Stimulated activated naive CD8-positive, alpha-beta T cell treated with anti-CD3 and anti-CD28 coated beads, Interleukin-15, Interleukin-2, amounts not matched to agents 100 U/mL and 50 U/mL, for 24 hours (primary cell): ENCODE measurements at places on chromosomes 3 and 15.
A peak's percentile ranks its signal among the peaks of the same experiment; 100 is the strongest.

DNA sequence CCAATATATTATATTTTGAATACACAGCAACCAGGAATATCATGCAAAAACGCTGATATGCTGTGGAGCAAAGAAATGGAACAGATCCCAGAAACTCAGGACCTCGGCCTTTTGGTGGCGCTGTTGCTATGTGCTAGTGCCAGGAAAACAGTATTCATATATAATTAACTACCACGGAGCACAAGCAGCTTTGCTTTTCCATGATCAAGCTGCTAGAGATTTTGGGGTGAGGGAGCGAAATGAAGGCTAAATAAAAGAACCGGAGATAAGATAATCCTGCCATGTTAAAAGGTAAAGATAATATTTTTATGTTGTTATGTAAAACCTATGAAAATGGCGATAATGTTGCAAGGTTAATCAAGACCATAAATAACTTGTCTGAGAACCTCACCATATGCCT, 157.7 kb upstream of the FAM3D start:
- DNase-seq = peak; percentile 49

- no peak for DNase-seq
Measured at GRCh38 chr3:168968609-168969008, 694.9 kb downstream of the MECOM start.

DNA sequence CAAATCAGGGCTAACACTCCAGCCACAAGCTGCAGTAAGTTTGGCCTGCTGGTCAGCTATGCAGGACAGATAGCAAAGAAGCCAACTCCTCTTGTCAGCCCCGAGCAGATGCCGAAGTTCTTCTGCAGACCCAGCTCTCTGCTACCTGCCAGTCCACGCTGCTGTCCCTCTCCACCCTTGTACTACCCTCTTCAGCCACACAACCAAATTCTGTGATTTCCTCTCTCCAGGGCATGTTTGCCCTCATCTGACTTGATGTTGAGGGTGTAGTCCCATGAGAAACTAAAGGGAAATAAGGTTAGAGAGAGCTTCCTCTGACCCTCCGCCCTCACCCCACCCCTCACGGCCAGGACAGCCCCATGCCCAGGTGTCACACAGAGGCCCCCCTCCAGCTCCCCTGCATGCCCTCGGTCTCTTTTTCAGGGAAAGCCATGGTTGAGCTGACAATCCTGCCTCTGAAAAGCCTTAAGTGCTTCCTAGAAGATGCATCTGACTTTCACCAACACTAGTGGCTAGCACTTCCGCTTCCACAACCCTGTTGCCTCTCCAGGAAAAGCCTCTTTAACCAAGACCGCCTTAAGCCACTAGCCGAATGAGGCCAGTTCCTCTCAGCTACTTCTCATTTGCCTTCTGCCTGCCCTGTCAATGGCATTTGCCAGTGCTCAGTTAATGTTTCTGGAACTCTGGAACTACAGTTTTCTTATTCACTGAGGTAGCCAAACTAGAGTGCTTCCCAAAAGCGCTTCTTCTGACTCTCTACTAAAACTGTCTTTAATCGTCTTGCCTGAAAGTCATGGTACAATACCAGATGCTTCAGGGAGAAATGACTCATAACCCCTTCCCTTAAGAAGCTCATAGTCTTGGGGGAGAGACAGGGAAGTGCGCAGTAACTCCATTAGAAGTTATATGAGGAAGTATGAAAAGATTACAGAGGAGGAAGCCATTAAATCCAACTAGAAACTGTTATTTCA, 300.4 kb upstream of the STT3B start:
- DNase-seq = no peak

- DNase-seq = no peak
Measured at GRCh38 chr3:108060331-108060730, 30.5 kb downstream of the CD47 start.

- no peak for DNase-seq
Measured at GRCh38 chr15:60945196-60945595, 283.9 kb downstream of the RORA start.

- no peak for DNase-seq
Measured at GRCh38 chr15:77709135-77709886, 76.6 kb upstream of the LINGO1 start.

GRCh38 chr3:127825756-127826155, 3.4 kb upstream of the MGLL start:
- DNase-seq = no peak

GRCh38 chr3:24663406-24663805, 168.8 kb upstream of the THRB start:
- DNase-seq = no peak

DNA sequence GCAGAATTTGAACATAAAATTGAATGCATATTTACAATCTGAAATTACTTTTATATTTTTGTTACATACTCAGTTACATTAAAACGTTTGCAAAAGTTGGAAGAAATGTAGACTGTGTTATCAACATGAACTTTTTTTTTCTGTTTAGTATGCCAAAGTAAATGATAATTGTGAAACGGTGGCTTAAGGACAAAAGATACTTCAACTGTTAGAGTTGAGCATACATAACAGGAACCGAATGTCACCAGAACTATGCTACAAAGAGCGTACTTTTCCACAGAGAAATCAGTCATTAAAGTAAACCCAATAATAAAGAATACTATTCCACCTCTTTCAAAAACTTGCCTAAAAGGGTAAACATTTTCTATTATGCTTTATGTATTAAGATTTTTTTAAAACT, 14.3 kb upstream of the DHX36 start:
- no peak for DNase-seq

- no peak for DNase-seq
Measured at GRCh38 chr3:196063456-196063855, 18.4 kb downstream of the TFRC start.

- no peak for DNase-seq
Measured at GRCh38 chr3:18302517-18302916, 122.6 kb downstream of the SATB1 start.

DNA sequence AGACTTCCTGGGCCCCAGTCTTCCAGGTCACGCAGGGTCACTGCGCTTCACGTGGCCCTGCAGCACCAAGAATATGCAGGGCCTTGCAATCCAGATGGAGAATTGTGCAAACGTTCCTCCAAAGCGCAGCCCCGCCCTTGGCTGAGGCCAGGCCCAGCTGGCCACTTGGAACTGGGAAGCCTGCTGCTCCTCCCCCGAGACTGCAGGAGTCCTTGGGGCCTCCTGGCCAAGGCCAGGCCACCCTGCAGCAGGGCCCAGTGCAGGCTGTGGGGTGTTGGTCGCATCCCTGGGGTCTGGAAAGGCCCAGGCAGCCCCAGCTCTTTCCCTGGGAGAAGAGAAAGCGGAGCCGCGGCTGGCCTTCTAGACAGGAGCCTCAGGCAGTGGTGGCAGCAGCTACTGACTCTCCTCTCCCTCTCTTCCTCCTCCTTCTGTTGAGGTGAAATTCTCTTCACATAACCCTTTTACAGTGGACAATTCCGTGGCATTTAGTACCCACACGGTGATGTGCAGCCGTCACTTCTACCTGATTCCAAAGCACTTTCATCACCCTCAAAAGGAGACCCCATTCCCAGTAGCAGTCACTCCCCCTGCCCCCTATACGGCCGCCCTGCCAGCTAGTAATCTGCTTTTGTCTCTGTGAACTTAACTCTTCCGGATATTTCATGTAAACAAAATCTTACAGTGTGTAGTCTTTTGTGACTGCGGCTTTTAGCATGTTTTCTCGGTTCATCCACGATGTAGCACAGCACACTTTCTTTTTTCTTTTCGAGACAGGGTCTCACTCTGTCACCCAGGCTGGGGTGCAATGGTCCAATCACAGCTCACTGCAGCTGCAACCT, 103.9 kb downstream of the TMEM266 start:
- DNase-seq = no peak

GRCh38 chr15:94135486-94136147, 95.7 kb upstream of the MCTP2 start:
- no peak for DNase-seq

DNA sequence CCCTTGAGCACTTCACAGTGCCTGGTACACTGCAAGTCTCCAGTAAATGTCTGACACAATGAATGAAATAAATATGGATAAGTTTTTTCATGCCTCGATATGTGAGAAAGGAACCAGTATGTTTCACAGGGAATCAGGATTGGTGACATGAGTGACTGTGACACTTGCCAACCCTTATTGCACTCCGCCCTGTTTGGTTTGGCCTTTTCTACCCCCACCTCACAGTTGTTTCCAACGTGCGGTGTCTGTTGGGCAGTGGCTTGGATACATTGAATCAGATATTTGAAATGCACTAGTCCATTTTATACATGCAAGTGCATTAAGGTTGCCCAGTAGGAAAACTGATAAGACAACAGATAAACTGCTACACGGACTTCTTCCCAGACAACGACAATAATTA, 2.0 kb downstream of the NPHP3 start:
- DNase-seq = no peak

- DNase-seq = no peak
Measured at GRCh38 chr15:82062479-82063454, 16.9 kb upstream of the MEX3B start.

DNA sequence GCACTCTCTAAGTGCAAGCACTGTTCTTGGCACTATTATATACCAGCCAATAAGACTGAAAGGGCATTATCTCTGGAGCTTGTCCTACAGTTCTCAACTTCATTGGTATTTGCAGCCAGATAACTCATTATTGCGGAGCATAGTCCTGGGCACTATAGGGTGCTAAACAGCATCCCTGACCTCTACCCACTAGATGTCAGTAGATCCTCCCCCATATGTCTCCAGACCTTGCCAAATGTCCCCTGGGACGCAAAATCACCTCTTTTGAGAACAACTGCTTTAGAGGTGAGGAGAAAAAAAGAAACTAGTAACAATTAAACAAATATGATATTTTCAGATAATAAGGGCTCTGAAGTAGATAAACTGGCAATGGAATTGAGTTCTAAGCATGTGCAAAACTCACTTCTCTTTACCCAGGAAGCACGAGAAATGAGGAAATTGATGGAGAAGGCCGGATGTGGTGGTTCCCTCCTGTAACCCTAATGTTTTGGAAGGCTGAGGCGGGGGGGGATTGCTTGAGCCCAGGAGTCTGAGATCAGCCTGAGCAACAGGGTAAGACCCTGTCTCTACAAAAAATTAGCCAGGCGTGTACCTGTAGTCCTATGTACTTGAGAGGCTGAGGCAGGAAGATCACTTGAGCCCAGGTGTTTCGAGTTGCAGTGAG, 61.4 kb downstream of the FRMD4B start:
- no peak for DNase-seq

- no peak for DNase-seq
Measured at GRCh38 chr3:46998852-46999515, 19.5 kb downstream of the NBEAL2 start.

- DNase-seq = no peak
Measured at GRCh38 chr3:194714137-194714455, 28.4 kb downstream of the FAM43A start.

DNA sequence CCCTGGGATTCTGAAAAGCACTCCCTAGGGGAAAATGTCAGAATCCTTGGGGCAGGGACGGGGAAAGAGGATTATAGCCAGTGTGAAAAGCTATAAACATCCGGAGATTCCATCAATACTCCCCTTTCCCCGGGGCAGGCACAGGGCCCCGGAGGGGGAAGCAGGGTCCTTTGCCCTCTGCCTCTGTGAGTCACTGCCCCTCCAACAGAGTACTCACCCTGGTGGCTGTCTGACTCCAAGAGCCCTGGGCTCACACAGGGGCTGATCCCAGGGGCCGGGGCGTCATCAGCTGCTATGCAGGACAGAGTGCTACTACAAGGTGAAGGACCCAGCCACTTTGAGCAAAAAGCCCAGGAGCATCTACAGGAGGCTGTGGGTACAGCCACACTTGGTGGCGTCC, 133.0 kb upstream of the PRR20G start:
- no peak for DNase-seq

DNA sequence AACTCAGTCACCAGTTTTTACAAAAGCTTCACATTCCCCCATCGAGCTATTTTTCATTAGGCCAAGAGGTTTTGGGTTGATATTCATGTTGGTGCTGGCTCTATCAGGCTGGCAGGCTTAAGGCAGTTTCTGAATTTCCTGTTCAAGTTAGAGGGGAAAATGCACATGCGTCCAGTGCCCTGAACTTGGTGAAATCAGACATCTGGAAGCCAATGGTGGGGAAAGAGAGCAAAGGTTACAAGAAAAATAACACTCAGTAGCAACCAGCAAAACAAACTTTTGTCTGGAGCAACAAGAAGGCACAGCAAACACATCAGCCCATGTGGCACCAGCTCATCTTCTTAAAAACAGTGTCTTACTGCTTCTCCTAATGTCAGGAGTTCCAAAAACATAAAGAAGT, 155.6 kb upstream of the TSC22D2 start:
- DNase-seq = no peak

DNA sequence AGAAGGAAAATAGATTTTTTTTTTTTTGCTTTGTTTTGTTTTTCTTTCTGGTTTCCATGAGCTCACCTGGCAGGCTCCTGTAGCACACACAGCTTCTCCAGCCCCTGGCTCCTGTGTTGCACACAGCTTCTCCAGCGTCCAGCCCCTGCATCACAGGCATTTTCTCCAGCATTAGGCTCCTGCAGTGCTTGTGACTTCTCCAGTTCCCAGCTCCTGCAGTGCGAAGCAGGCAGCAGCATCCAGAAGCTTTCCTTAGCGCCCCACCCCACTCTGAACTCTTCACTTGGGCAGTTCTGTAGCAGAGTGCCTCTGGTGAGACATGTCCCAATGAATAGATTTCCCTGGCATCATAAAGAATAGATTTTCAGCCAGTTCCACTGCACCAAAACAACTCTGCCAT, 5.5 kb upstream of the CCDC39 start:
- DNase-seq = no peak

DNA sequence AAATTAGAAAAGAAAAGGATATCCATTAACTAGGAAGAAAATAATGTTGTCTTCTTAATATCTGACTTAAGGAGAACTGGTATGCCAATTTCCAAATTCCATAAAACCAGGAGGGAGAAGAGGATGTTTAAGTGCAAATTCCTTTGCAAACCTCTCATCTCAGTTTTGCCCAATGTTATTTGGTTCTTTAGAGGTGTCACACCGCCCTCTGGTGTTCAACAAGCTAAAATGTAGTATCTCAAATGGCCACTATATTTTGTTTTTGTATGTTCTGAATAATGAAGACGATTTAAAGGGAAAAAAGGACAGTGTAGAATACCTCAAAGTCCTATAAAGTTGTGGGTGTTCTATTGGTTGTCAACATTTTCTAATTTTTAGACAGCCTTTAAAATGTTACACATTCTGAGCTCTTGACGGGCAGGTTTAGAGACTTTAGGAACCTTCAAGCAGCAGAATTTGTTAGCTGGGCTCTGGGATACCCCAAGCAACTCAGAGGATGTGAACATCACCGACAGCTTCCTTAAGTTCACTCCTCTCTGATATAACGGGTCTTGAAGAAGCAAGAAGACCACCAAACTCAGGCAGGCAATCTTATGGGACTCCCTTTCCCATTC, 458.3 kb downstream of the MFSD1 start:
- DNase-seq = peak; percentile 30

DNA sequence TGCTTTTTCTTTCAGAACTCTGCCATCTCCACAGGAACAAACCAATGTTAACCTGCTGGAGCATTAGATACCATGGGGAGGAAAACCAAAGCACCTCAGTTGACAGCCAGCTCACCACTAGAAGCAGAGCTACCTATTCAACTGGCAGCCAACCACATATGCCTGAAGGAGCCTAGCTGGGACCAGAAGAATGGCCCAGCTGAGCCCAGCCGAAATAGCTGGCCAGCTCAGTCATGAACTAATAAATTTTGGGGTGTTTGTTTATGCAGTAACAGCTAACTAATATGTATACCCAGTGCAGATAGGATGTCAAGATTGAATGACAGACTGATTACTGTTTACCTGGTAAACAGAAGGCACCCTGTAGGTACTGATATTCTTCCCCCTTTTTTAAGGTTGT, 1117.5 kb downstream of the TBL1XR1 start:
- no peak for DNase-seq

GRCh38 chr3:115825046-115825445, 201.7 kb downstream of the GAP43 start:
- DNase-seq = no peak
